ENCODE measurements at places on chromosomes 16 and 17. TPM values are rescaled to one million over a fixed set of nuclear protein-coding genes. Genes with fewer than 3 reads are reported as not detected.

Gene MT1E
- 31.9 TPM for polyA plus RNA-seq

Gene GLP2R
- 0.15 TPM for polyA plus RNA-seq

Gene PTX4
- polyA plus RNA-seq, result not detected

Gene SRCIN1
- polyA plus RNA-seq, result 0.29 TPM

Gene AGRP
- polyA plus RNA-seq, result not detected

Gene C1QTNF8
- not detected for polyA plus RNA-seq

Gene TMC6
- 86.0 TPM for polyA plus RNA-seq

Data from heart right ventricle (tissue), 16 donors.